ENCODE measurements at places on chromosomes 2 and 18.
A peak's percentile ranks its signal among the peaks of the same experiment; 100 is the strongest.

GRCh38 chr18:74589811-74590210 is 7.9 kb upstream of the ZNF407 start:
- no peak for DNase-seq

- no peak for DNase-seq
These were observed 22.8 kb downstream of the PRKCE start for GRCh38 chr2:45674035-45674816.

DNA sequence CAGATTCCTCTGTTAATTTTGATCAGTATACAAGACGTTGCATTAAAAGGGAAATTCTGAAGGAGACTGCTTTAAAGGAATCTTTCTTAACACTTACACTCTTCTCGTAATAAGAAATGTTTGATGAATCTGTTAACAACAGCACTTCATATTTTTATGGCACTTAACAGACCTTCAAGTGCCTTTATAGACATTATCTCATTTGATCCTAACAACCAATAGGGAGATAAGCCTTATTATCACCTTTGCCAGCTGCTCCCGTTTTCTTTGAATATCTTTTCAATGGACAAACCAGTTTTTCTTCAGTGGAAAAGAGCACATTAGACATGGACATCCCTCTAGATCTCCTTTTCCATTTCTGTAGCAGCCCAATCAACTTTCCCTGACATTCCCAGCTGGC is 653.0 kb upstream of the FAM98A start:
- no peak for DNase-seq

DNA sequence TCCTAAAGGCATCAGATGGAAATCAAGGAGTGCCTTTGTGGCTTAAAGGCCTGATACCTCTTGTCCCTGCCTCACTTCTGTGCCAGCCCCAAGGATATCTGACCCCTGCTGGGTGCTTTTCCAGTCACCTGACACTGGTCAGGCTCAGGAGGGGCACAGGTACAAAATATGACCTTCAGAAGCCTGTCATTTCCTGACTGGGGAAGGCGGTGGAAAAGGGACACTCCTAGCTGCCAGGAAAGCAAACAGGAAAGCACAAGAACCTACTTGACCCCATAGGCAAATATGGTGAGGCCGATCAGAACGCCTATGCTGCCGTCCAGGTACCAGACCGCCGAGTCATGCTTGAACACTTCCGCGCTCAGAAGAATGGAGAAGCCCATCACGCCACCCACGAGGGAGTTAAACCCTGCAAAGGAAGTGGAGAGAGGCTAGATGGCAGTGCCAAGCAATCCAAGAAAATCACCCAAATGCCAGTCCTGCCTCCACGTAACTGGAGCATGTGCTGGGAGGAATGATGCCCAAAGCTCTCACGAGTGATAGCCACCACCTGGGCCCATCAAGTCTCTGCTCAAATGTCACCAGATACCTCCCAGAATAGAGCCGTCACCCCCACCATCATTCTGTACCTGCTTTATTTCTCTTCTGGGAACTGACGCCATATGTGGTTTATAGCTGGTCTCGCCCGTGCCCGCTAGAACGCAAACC is 204.0 kb downstream of the MGAT5 start:
- peak; percentile 7 for DNase-seq

DNA sequence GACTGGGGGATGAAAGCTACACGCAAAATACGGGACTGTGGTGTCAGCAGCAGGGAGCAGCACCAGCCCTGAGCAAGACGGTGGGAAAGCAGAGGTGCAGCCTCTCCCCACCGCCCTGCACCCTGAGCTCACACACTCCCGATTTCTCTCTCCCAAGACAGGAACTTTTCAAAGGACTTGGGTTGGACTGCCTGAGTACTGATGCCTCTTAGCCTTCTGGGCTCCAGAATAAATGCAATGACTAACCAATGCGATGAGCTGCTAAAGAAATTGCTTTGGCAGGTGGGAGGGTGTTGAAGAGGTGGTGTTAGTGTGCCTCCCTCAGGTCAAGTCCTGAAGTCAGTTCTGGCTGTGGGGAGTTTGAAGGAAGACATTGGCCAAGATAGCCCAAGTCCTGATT is 9.6 kb downstream of the TRIM54 start:
- no peak for DNase-seq

GRCh38 chr18:9082711-9083510 is 19.6 kb upstream of the NDUFV2 start:
- no peak for DNase-seq

GRCh38 chr2:142824756-142825155 is 52.7 kb upstream of the KYNU start:
- no peak for DNase-seq

- no peak for DNase-seq
These were observed 8.9 kb upstream of the POU3F3 start for GRCh38 chr2:104844807-104845551.

DNA sequence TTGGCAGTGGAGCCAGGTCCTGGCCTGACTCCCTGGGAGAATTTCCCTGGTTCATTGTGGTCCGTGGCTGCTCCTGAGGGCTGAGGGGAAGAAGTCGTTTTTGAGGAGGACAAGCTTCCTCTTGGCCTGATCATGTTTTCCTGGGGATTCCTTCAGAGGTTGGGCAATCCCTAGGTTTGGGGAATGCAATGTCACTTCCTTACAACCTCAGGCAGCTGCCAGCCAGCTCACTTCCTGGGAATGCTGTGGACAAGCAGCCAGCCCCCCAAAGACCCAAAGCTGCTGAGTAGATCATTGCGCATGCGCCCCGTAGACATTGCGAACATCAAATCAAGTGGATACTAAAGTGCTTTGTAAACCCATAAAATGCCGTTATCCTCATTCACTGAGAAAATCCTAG is 7.7 kb upstream of the DNMT3A start:
- DNase-seq, result no peak

- no peak for DNase-seq
These were observed 16.7 kb downstream of the IL1F10 start for GRCh38 chr2:113084249-113085000.

- DNase-seq, result no peak
These were observed 9.3 kb upstream of the MGAT5 start for GRCh38 chr2:134244587-134244986.

- DNase-seq, result no peak
These were observed 57.4 kb downstream of the PPP1R1C start for GRCh38 chr2:182043021-182043420.

- DNase-seq, result no peak
These were observed 266.8 kb upstream of the CCDC68 start for GRCh38 chr18:55226044-55226443.

DNA sequence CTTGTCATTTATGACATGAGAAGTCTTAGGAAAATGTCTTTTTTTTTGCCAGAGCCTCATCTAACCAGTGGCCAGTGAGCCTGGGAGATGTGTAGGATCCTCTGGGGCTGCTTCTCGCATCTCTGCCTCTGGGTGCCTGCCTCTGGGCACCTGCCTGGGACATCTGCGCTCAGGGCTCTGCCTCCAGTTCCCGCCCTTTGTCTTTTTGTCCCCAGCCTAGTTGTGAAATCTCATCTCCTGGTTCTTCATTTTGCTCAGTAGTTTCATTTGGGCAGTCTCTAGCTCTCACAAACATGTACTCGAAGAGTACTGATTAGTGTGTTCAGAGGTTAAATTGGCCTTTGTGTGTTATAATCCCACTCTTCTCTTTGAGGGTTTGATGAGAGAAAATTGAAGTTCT is 92.0 kb downstream of the LTBP1 start:
- DNase-seq, result no peak

DNA sequence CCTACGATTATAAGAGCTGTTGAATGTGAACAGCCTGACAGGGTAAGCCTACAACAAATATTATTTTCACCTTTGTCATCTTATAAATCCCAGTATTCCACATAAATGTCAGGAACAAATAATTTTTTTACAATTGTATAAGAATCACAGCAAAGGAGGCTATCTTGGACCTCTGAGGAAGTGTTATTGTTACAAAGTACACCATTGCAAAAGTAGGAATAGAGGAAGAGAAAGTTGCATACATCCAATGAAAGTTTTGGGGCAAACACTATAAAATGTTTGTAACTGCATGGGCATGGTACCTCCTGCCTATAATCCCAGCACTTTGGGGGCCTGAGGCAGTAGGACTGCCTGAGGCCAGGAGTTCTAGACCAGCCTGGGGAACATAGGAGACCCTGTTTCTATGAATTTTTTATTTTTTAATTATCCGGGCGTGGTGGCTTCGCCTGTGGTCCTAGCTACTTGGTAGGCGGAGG is 715 bp upstream of the MEMO1 start:
- DNase-seq, result no peak

- no peak for DNase-seq
These were observed 86.4 kb downstream of the TCF4 start for GRCh38 chr18:55501579-55501978.

DNA sequence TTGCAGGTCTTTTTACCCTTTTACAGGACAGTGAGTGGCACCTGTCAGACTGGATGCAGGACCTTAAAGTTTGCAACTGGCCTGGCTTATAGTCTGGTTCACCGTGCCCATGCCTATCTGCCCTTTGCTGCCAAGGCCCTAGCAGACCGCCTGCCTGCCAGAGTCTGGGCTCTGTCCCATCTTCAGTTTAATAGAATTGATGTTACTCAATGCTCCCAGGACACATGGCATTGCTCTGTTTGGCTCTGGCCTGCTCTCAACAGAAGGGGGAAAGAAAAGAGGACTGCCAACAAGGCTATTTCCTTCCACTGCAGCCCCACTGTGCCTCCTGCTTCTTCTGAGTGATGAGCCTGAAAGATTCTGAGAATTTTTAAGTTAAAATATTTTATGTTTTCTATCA is 25.6 kb upstream of the TMEM178A start:
- no peak for DNase-seq

- DNase-seq, result no peak
These were observed 89.3 kb downstream of the CSRNP3 start for GRCh38 chr2:165558832-165559231.

- no peak for DNase-seq
These were observed 126.7 kb downstream of the STK39 start for GRCh38 chr2:168120730-168121129.

DNA sequence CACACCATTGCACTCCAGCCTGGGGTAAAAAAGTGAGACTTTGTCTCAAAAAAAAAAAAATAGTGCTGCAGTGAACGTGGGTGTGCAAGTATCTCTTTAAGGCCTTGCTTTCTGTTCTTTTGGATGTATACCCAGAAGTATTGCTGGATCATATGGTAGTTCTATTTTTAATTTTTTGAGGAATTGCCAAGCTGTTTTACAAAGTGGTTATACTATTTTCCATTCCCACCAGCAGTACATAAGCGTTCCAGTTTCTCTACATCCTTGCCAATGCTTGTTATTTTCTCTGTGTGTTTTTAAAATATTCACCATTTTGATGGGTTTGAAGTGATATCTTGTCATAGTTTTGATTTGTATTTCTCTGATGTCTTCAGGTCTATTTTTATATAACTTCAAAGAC is 13.1 kb downstream of the ARMC9 start:
- DNase-seq, result no peak

GRCh38 chr2:98036349-98037000 is 40.7 kb upstream of the TMEM131 start:
- DNase-seq, result no peak

GRCh38 chr2:31219131-31219969 is 2.0 kb upstream of the CAPN14 start:
- DNase-seq, result no peak

- no peak for DNase-seq
These were observed 1269.2 kb downstream of the LRP1B start for GRCh38 chr2:140861666-140862065.

DNA sequence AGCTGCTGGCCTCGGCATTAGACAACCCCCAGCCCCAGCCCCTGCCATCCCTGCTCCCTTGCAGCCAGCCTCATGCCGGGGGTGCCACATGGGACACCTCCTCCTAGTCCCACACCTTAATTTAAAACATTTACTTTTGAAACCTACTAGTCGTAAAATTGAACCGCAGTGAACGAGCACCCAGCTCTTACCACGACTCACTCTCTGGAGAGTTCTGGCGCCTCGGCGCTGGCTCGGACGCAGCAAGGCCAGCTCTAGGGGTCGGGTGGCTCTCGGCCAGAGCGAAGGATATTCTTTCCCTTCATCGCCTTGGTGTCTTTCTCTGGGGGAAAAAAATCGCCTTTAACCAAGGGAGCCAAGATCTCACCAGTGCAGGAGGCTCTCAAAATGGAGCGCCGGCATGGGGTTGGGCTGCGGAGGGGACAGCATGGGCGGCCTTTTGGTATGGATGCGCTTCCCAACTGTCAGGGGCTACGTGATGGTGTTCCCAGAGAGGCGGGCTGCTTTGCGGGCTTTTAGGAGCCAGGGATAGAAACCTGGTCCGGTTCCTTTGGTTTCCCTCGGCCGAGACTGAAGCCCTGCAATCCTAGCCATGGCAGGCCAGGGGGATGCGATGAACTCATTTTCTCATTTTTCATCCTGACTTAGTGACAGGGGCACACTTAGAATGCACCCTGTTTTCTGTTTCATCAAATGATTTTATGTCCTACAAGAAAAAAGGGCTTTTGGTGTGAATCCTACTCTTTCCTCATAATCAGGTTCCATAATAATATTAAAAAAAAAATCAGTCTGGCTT is 2.0 kb downstream of the HPCAL1 start:
- no peak for DNase-seq

GRCh38 chr18:3163968-3164367 is 55.8 kb downstream of the MYOM1 start:
- DNase-seq, result no peak

GRCh38 chr2:105926960-105927678 is 182.4 kb downstream of the NCK2 start:
- peak; percentile 49 for DNase-seq

DNA sequence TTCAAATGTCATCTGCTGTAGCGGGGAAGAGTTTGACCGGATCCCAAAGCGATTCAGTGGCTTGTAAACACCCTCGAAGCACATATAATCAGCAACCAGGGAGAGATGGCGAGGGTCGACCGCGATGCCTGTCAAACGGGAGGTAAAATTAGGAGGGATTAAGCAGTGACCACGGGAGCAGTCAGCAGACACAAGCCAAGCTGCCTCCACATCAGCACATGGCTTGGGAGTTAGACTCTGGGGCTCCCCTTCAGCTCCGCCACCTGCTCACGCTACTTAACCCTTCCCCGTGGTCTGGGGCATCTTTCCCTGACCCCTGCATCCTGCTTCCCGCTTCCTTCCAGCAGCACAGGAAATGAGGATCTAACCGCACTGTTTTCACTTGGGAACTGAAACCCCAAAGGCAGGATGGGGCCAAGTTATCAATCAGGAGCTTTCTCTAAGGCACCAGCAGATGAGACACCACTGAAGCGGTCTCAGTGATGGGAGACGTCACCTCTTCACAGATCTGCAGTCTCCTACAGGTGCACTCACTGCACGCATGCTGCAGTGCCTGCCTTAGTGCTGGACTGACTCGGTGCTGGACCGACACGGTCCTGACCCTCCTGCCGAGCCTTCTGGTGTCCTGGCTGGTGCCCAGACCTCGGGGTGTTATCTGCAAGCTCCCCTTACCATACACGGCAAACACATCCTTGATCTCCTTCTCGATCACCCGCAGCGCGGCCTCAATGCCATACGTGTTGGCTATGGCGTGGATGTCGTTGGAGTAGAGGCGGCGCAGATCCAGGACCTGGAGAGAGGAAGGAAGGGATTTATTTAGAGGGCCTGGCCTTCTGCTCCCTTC is 77.5 kb downstream of the POLR1A start:
- DNase-seq, result no peak

DNA sequence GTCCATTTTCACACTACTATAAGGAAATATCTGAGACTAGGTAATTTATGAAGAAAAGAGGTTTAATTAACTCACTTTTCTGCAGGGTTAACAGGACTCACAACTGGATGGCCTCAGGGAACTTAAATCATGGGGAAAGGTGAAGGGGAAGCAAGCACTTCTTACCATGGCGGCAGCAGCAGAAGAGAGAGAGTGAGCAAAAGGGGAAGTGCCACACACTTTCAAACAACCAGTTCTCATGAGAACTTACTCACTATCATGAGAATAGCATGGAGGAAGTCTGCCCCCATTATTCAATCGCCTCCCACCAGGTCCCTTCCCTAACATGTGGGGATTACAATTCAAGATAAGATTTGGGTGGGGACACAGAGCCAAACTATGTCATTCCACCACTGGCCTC is 55.1 kb upstream of the NETO1 start:
- DNase-seq, result no peak
